ENCODE measurements at places on chromosomes 5 and 9.

- no peak for DNase-seq
These were observed 801.5 kb upstream of the DMAC1 start for GRCh38 chr9:8600914-8601680.

- DNase-seq = no peak
These were observed 873 bp downstream of the C9orf50 start for GRCh38 chr9:129619787-129620668.

- DNase-seq = no peak
These were observed 20.6 kb downstream of the ELL2 start for GRCh38 chr5:95940758-95941682.

- DNase-seq = no peak
These were observed 79.2 kb upstream of the SPRY4 start for GRCh38 chr5:142404046-142404477.

- DNase-seq = no peak
These were observed 1.4 kb downstream of the MYO10 start for GRCh38 chr5:16934677-16935153.

GRCh38 chr5:40660751-40661150 lies 19.0 kb upstream of the PTGER4 start:
- no peak for DNase-seq

DNA sequence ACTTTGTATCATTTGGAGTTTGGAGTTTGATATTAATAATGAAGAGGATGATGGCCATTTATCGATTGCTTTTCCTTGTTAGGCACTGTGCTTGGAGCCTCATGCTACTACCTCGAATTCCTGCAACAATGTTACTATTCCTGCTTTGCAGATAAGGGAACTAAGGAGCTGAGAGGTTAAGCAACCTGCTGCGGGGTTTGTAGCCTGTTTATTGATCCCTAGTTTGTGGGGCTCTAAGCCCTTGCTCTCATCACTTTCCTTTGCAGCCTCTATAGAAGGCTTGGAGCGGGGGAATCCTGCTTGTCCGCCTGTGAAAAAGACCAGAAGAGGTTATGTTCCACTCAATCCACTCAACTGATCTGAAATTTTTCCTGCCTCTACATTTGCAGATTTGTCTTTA lies 15.8 kb downstream of the ARHGEF28 start:
- DNase-seq = no peak

DNA sequence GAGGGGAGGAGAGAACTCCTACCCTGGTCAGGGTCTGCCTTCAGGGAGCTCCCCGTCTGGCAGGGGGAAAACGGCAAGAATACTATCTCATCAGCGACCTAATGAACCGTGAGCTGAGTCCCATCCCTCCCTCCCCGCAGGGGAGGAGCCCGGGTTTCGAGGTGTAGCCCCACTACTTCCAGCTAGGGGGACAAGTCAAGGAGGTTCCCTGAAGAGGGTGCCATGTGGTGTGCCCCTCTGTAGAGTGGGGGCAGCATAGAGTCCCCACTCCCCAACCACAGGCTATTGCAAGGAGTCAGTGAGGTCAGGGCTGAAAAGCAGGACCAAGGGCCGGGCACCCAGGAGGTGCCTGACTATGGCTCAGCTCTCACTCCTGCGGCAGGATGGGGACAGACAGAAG lies 50.9 kb upstream of the RXRA start:
- no peak for DNase-seq

DNA sequence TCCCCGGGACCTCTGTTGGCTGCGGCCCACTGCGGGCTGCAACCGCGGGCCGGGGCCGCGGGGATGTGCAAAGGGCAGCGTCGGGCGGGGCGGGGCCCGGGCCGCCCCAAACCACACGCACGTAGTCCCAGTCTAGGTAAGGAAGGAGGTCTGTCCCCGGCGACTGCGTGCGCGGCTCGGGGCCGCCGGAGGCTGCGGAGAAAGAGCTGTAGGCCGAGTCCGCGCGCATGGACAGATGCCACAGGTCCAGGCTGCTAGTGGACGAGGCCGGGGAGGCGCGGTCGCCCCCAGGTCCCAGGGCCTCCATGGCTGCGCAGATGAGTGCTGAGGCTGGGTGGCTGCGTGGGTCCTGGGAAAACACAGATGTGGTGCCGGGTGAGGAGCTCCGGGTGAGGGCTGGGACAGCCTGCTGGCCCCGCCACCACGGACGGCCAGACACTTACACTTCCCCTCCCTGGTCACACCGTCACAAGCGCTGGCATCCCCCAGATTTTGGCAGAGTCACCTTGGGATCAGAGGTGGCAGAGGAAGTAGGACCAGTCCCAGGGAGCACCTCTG lies 4.5 kb downstream of the SHROOM1 start:
- no peak for DNase-seq

GRCh38 chr9:129182122-129182521 lies 4.1 kb upstream of the IER5L start:
- no peak for DNase-seq

- DNase-seq = no peak
These were observed 64.7 kb upstream of the ATG10 start for GRCh38 chr5:81907012-81907635.

- no peak for DNase-seq
These were observed 404.6 kb downstream of the CSNK1G3 start for GRCh38 chr5:123916345-123917121.

DNA sequence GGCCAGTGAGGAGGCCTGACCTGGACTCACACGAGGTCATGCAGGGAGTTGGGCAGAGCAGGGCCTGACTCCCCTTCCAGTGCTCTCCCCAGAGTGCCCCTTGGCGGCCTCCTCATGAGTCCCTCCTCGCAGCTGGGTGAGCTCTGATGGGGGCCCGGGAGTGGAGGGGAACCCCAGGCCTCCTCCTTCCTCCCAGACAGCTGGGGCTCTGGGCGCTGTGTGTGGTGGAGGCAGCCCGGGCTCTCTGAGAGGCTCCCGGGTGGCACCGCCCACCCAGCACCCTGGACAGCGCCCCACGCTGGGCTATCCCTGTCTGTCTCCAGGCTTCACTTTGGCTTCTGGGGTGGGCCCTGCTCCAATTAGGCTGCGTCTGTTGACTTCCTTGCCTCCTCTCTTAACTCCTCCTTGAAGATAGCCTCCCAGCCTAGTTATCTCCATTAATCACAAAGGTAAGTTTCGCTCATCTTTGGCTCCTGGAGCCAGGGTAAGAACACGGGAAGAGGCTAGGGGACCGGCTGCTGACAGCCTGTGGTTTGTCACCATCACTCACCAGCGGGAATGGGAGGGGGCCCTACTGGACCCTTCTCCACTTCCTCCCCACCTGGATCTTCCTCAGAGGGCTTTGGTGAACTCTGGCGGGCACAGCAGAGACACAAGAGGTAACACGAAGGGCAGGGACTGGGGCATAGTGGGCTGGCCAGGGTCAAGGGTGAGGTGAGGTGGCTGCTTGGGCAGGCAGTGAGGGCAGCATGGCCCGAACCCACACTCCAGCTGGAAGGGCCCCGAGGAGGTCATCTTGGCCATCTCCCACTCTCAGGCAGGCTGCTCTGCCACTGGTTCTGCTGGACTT lies 13.1 kb downstream of the PSD2 start:
- no peak for DNase-seq

DNA sequence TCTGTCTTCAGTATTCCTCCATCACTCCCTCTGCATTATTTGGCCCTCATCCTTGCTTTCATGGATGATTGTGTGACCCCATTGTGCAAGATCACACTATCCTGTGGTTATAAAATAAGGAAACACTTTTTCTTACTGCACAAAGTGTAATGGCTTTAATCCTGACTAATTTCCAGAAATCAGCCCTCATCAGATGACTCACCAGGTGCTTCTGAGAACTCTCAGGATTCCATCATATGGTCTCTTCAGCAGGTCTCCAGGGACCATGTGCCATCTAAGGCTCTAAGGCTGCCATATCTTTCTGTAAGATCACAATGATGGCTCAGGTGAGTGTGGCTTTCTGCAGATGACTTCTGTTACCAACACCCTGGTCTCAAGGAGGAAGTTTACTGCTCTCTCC lies 27.3 kb upstream of the FER start:
- DNase-seq = no peak

DNA sequence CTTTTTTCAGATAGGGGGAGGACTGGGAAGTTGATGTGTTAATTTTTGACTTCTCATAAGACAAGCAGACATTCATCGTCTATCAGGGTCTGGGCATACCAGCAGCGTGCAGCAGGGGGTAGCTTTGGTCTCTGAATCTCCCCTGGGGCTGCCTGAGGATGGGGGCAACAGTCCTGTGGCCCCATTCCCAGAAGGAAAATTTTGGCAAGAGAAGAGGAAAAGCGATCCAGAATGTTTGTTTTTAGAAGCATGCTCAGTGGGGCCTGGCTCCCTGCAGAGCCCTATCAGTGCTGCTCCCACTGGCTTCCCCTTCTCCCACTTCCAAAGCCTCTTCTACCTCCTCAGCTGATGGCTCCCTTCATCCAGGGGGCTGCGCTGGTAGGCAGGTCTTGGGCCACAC lies 194.8 kb upstream of the IL12B start:
- no peak for DNase-seq

- no peak for DNase-seq
These were observed 298.5 kb upstream of the CDH18 start for GRCh38 chr5:20286512-20286911.

DNA sequence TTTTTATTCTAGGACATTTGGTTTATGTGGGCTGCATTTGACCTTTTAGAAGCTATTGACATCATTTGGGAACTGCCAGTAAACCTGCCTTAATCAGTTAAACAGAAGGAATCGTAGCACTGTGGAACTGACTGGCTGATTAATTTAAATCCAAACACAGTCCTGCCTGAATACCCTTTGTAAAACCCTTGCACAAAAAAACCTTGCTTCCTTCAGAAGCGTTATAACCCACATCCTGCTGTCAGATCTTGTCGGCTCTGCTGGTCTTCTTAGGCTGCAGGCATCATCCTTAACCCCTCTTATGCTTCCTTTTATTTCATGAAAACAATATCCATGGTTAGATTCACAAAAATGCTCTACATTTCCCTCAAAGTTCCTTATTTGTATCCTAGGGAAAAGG lies 46.3 kb downstream of the PAM start:
- DNase-seq = no peak

DNA sequence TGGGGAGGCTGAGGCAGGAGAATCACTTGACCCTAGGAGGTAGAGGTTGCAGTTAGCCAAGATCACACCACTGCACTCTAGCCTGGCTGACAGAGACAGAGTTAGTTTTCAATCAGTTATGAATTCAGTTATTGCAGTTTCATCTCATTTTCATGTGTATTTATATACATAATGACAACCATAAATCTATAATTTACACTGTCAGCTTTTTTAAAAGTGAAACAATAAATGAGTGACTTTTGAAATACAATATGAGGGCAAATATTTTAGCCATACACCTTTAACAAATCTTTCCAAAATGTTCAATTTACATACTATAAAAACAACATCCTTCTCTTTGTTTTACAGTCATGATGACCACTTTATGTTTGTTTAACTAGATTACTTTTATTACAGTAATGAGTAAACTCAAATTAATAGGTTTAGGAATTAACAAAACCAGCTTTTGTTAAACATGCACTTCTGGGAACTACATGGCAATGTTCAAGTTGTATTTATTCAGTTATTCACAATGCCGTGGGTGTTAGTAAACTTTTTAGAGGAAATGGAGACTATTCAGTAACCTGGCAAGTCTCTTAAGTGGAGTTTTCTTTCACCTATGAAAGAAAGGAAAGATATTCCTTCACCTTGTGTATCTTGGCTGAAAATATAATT lies 12.7 kb downstream of the TYRP1 start:
- DNase-seq = no peak

DNA sequence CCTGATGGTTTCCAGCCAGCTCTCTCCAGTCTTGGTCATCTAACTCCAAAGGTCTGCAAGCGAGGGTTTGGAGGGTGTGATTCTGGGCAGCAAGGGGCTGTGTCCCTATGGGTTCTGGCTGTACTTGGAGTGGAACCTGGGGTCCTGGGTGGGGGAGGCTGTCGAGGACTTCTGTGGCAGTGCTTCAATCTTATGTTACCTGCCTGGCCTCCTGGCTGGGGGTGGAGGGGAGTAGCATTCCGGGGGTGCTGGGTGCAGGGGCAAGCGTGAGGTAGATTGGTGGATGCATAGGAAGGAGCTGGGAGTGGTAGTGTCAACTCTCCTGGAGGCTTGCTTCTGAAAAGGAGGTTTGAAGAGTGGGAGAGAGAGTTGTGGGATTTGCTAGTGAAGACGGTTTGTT lies 143.4 kb downstream of the HSPA4 start:
- no peak for DNase-seq

DNA sequence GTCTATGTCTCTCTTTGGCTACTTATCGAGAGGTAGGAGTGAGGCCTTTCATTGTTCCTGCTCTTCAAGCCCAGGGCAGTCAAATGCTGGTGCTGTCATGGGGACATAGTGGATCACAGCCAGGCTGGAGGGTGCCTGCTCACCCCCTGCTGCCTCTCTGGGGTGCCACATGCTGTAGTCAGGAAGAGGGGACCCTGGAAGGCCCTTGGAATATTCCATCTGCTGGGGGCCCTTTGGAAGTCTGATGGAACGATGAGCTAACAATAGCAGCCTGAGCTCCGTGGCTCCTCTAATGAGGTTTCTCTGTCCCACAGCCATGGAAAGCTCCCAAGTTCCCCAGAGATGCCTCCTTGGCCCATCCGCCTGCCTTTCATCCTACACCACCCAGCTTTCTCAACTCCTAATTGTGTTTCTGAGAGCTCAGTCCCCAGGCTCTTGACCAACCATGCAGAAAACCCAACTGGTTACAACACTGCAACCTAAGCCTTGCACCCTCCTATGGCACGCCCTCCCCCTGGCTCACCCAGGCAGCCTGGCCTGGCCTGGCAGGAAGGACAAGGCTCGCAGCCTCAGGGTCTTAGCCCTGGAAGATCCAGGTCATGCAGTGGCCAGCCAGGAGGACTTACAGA lies 91.7 kb downstream of the NRG2 start:
- DNase-seq = no peak

GRCh38 chr9:98318041-98318790 lies 62.8 kb upstream of the TBC1D2 start:
- no peak for DNase-seq

- DNase-seq = peak; percentile 59
These were observed at the start of gene ST6GALNAC6 for GRCh38 chr9:127899128-127899943. TSS of gene ST6GALNAC6 (minus strand) at chr9:127899603. CDS start at chr9:127897981, 1,622 bp downstream.

- no peak for DNase-seq
These were observed 41.3 kb downstream of the SHB start for GRCh38 chr9:38027714-38028113.

DNA sequence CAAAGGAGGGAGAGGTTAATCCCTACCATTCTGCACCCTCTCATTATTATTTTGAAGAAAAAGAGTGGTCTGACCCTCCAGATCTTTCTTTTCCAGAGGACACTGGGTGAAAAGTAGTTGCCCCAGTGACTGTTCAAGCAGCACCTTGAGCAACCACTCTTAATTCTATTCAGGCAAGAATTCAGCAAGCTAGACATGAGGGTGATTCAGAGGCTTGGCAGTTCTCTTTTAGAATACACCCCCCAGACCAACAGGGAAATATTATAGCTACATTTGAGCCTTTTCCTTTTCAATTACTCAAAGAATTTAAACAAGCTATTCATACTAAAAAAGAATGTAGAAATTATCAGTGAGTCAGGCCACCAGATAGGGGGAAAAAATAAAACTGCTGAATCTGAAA lies 178.3 kb downstream of the MRPS30 start:
- no peak for DNase-seq

- no peak for DNase-seq
These were observed 61.8 kb upstream of the CEMIP2 start for GRCh38 chr9:71830153-71830552.

GRCh38 chr9:83066771-83067170 lies 3.8 kb upstream of the RASEF start:
- DNase-seq = no peak

- DNase-seq = no peak
These were observed 1.3 kb downstream of the RPP25L start for GRCh38 chr9:34610434-34611206.

GRCh38 chr5:86532429-86532828 lies 85.3 kb upstream of the COX7C start:
- no peak for DNase-seq

- DNase-seq = no peak
These were observed 722 bp downstream of the TBC1D9B start for GRCh38 chr5:179906795-179907555.
